ENCODE measurements at places on chromosomes 4 and X. TPM values are rescaled to one million over a fixed set of nuclear protein-coding genes. Genes with fewer than 3 reads are reported as not detected.

Gene FREM3
- not detected for total RNA-seq

Gene COL4A6
- total RNA-seq = not detected

DNA sequence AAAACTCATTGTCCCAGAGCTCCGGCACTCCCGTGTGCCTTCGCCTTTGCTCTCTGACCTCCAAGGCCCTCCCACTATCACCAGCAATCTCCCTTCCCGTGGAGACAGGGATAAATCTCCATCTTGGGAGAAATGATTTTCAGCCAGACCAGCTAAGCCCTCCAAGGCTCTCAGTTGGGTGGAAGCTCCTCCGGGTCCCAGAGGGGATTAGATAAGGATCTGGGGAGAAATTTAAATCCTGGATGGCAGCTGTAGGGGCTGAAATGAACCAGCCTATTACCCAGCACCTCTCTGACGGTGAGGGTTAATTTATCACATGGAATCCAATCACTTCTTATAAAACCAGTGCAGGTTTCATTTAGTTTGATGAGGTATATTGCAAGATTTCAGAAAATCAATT, 366.2 kb downstream of the FBXW7 start:
- no peak overlapping the region for H3K4me3 ChIP-seq
- no peak for DNase-seq
- H3K27me3 ChIP-seq = no peaks in the 10 kb centered on the region

DNA sequence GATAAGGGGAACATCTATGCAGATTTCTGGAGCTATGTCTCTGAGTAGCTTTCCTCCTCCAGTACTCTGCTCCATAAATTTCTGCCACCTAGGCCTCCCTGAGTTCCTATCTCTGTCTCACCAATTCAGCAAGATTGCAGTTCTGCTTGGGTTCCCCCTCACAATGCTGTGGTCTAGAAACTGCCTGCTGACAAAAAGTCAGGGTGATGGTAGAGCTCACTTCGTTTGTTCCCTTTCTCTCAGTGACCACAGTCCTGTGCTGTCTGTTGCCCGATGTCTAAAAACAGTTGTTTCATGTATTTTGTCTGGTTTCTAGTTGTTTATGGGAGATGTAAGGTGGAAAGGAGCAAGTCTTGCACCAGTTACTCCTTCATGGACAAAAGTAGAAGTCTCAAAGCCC, 41.1 kb downstream of the AMMECR1 start:
- H3K4me3 ChIP-seq = no peak overlapping the region
- H3K27me3 ChIP-seq = no peaks in the 10 kb centered on the region
- no peak overlapping the region for H3K27ac ChIP-seq
- no peak for DNase-seq

GRCh38 chr4:161856711-161857326, 307.0 kb downstream of the FSTL5 start:
- H3K27me3 ChIP-seq = no peaks in the 10 kb centered on the region
- H3K4me1 ChIP-seq = no peaks in the 10 kb centered on the region
- H3K4me3 ChIP-seq = no peak overlapping the region
- no peaks in the 10 kb centered on the region for H3K36me3 ChIP-seq
- DNase-seq = no peak

Gene PDE6B
- 12.6 TPM for total RNA-seq

Gene UTP14A
- total RNA-seq = 68.6 TPM

DNA sequence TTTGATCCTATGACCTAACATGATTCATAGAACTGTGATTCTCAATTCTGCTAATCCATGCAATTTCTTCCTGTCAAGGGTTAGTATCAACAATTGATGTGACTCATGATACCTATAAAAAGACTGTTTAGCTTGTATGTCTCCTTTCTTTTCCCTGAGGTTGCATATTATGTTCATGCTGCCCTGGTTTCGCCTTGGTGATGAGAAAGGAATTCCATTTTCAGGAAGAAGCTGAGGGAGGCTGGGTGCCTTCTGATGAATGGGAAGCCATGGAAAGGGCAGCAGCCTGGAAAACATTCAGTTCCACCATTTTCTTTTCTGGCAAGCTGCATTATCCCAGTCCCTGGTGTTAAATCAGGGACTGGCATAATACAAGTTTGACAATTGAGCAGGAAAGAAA, 976.5 kb downstream of the RPA4 start:
- no peaks in the 10 kb centered on the region for H3K36me3 ChIP-seq
- H3K27ac ChIP-seq = no peak overlapping the region
- no peaks in the 10 kb centered on the region for H3K27me3 ChIP-seq
- no peak for DNase-seq

GRCh38 chr4:94253036-94253435, 45.4 kb downstream of the SMARCAD1 start:
- no peaks in the 10 kb centered on the region for H3K27me3 ChIP-seq
- peaks cover 27% of the 10 kb centered on the region for H3K36me3 ChIP-seq
- H3K27ac ChIP-seq = no peak overlapping the region

GRCh38 chr4:89949782-89950387, 55.2 kb downstream of the MMRN1 start:
- H3K27ac ChIP-seq = no peak overlapping the region
- no peaks in the 10 kb centered on the region for H3K36me3 ChIP-seq
- H3K4me1 ChIP-seq = no peaks in the 10 kb centered on the region

DNA sequence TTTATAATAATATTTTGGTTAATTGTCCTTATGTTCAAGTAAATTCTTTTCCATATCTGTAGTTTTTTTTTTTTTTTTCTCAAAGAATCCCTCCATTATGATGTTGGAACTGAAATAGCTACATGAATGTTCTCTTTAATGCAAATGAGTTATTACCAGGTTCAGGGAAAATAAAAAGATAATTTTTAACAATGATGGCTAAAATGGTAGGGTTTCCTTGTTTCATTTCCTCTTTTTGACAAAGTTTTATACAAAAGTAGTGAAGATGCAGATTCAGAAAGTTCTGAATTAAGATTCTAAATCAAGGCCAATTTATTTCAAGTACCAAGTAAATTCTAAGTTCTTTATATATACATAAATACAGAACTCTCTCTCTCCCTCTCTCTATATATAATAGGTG, 779.0 kb upstream of the INTU start:
- no peaks in the 10 kb centered on the region for H3K27me3 ChIP-seq
- no peaks in the 10 kb centered on the region for H3K4me1 ChIP-seq
- no peaks in the 10 kb centered on the region for H3K36me3 ChIP-seq
- H3K27ac ChIP-seq = no peak overlapping the region
- H3K4me3 ChIP-seq = no peak overlapping the region

DNA sequence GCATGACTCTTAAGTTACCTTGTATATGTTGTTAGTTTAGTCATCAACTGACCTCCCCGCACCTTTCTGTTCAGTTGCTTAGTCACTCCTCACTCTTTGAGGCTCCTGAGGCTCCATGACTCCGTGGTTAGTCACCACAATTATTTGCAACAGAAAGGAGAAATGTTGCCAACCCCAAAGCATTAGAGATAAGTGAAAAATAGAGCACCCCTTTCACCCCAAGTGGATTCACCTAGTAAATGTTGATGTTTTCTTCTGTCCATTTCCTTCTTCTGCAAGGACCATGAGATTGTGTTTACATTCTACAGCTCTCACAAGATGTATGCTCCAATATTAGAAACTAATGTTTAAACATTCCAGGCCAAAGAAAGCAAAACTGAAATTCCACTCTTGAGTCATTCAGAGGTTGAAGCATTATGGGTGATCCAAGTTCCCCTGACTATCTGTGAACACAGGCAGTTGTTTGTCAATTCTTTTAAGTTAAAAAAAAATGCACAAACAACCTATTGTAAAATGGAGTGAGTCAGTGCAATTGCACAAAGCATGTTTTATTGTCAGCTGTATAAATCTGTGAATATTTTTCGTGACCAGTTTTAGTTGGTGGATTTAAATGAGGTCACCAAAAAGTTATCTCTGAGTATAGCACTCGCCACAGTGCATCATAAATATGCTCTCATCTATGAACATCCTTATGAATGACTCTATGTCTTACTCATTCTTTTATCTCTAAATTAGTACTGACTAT, 552.4 kb upstream of the MAGEB2 start:
- no peaks in the 10 kb centered on the region for H3K36me3 ChIP-seq
- no peak overlapping the region for H3K27ac ChIP-seq
- no peak overlapping the region for H3K4me3 ChIP-seq
- H3K27me3 ChIP-seq = no peaks in the 10 kb centered on the region

GRCh38 chrX:19731307-19731820, 156.0 kb downstream of the SH3KBP1 start:
- peak overlapping the region; percentile 73 for H3K27ac ChIP-seq
- no peaks in the 10 kb centered on the region for H3K27me3 ChIP-seq
- peaks cover 10% of the 10 kb centered on the region for H3K36me3 ChIP-seq
- no peak overlapping the region for H3K4me3 ChIP-seq
- peaks cover 58% of the 10 kb centered on the region for H3K4me1 ChIP-seq

GRCh38 chrX:102708900-102709299, 3.3 kb upstream of the GPRASP2 start:
- peaks cover 9% of the 10 kb centered on the region for H3K4me1 ChIP-seq
- no peak for DNase-seq
- no peak overlapping the region for H3K27ac ChIP-seq
- peaks cover 23% of the 10 kb centered on the region for H3K27me3 ChIP-seq
- no peak overlapping the region for H3K4me3 ChIP-seq
- H3K36me3 ChIP-seq = no peaks in the 10 kb centered on the region

- no peak for DNase-seq
- H3K4me1 ChIP-seq = no peaks in the 10 kb centered on the region
- no peak overlapping the region for H3K27ac ChIP-seq
- H3K27me3 ChIP-seq = no peaks in the 10 kb centered on the region
These were observed 166.2 kb upstream of the FGF13 start for GRCh38 chrX:138877746-138878145.

- DNase-seq = no peak
- H3K4me3 ChIP-seq = no peak overlapping the region
- peaks cover 6% of the 10 kb centered on the region for H3K27me3 ChIP-seq
- no peaks in the 10 kb centered on the region for H3K36me3 ChIP-seq
These were observed 30.6 kb downstream of the GUCY1B1 start for GRCh38 chr4:155789391-155789790.

GRCh38 chr4:183961795-183962194, 56.7 kb downstream of the STOX2 start:
- peaks cover 17% of the 10 kb centered on the region for H3K27me3 ChIP-seq
- H3K4me3 ChIP-seq = no peak overlapping the region
- no peak for DNase-seq
- H3K4me1 ChIP-seq = no peaks in the 10 kb centered on the region
- no peaks in the 10 kb centered on the region for H3K36me3 ChIP-seq
- H3K27ac ChIP-seq = no peak overlapping the region

- no peak overlapping the region for H3K27ac ChIP-seq
- no peaks in the 10 kb centered on the region for H3K4me1 ChIP-seq
- H3K36me3 ChIP-seq = no peaks in the 10 kb centered on the region
- no peak overlapping the region for H3K4me3 ChIP-seq
These were observed 12.8 kb upstream of the CRMP1 start for GRCh38 chr4:5905714-5906113.

- no peak for DNase-seq
- peak overlapping the region; percentile 81 for H3K4me3 ChIP-seq
- H3K27me3 ChIP-seq = no peaks in the 10 kb centered on the region
- H3K36me3 ChIP-seq = peaks cover 7% of the 10 kb centered on the region
- H3K4me1 ChIP-seq = peaks cover 64% of the 10 kb centered on the region
These were observed 1.8 kb downstream of the KLF3 start for GRCh38 chr4:38665551-38666411.

- no peak for DNase-seq
- H3K4me1 ChIP-seq = peaks cover 4% of the 10 kb centered on the region
- H3K27me3 ChIP-seq = peaks cover 73% of the 10 kb centered on the region
- H3K4me3 ChIP-seq = no peak overlapping the region
- peaks cover 2% of the 10 kb centered on the region for H3K36me3 ChIP-seq
These were observed 2.5 kb downstream of the POU3F4 start for GRCh38 chrX:83510510-83511062.

DNA sequence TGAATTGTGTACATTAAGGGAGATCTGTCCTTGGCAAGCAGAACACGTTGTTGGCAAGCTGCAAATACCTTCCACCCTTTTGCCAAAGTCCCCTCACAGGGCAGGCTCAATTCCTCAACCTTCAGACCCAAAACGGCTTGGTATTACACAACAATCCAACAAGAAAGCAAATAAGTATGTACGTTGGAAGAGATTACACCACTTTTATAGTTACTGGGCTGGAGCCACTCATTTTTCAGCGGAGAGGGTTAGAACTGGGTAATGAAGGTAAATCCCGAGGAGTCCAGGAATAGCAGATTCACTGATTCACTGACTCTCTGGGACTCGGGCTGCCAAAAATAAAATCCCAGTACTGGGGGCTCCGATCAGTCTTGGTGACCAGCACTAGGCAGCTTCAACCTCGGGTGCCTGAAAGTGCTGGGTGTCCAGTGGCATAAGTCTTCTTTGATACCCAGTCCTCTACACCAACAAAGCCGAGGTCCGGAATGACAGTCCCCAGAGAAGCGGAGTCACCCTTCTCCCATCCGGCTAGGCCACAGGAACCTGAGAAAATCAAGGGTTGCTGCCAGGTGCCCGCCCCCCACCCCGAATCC, 587 bp downstream of the TIMM8A start:
- peaks cover 21% of the 10 kb centered on the region for H3K36me3 ChIP-seq
- peak overlapping the region; percentile 90 for H3K4me3 ChIP-seq
- peaks cover 6% of the 10 kb centered on the region for H3K4me1 ChIP-seq
- no peaks in the 10 kb centered on the region for H3K27me3 ChIP-seq
- DNase-seq = no peak

All from activated naive CD8-positive, alpha-beta T cell treated with anti-CD3 and anti-CD28 coated beads for 36 hours (primary cell).